ENCODE measurements at places on chromosomes 6 and 20.

DNA sequence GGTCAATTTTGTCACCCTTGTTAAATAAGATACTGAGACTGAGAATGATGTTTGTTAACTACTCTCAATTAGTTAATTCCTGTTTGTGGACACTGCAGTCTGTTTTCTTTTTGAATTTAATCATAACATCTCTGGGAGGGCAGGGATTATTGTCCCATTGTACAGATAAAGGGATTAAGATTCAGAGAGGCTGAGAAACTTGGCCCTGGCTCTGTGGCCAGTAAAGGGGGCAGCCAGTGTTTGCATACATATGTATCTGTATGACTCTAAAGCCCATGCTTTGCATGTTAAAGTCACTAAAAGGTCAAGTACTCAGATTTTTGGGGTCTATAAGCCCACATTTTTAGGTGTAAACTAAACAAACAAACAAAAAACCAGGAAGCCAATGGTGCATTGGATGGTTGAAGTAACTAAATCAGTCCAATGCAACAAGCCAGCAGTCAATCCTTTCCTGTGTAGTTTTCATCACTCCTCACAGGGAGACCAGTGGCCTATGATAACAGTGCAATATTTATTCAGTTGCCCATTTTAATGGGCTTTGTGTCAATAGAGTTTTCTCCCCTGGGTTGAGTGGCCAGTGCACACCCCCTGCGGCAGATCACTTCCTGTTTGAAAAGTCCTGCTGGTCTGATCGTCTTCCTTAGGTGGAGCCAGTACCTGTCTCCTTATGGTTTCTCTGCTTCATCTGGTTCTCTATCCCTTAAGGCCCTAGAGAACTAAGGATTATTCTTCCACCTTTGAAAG lies 106.7 kb downstream of the SLX4IP start:
- no peak for DNase-seq

DNA sequence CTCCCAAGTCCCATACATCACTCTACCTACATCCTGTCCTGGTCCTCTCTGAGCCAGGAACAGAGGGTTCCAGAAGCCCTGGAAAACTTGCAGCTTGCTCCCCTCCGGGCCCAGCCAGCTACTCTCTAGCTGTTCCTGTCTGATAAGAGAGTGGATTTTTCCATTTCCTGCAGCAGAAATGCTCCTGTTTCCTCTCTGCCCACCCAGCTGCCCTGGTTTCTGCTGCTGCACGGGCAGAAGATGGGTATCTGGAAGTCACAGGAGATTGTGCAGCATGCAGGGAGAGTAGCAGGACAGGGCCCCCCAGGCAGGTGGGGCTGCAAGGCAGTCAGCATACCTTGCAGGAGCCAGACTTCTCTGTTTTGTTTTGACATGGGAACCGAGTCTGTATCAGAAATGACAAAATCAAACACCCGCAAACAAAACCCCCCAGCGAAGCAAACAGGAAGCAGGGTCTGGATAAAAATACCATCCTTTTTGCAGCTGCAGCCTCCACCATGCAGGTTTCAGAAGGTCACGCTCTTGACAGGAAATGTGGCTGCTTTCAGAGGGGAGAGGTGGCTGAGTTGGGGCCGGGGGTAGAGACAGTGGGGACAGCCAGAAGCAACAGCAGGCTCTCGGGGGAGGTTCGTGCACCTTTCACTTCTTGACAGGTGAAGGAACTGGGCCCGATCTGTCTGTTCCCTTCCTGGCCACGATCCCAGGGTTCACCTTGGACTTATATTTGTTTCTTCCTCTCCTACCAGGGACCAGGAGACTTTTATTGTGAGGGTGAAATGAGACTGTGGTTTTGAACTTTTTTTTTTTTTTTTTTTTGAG lies 50.8 kb upstream of the FAM83D start:
- peak; percentile 84 for DNase-seq

GRCh38 chr20:62752671-62753501 lies 43.4 kb upstream of the MRGBP start:
- DNase-seq: no peak

GRCh38 chr6:159193923-159194322 lies 24.7 kb downstream of the FNDC1 start:
- DNase-seq: no peak

- no peak for DNase-seq
These were observed 8.7 kb downstream of the FNDC11 start for GRCh38 chr20:63562461-63563224.

DNA sequence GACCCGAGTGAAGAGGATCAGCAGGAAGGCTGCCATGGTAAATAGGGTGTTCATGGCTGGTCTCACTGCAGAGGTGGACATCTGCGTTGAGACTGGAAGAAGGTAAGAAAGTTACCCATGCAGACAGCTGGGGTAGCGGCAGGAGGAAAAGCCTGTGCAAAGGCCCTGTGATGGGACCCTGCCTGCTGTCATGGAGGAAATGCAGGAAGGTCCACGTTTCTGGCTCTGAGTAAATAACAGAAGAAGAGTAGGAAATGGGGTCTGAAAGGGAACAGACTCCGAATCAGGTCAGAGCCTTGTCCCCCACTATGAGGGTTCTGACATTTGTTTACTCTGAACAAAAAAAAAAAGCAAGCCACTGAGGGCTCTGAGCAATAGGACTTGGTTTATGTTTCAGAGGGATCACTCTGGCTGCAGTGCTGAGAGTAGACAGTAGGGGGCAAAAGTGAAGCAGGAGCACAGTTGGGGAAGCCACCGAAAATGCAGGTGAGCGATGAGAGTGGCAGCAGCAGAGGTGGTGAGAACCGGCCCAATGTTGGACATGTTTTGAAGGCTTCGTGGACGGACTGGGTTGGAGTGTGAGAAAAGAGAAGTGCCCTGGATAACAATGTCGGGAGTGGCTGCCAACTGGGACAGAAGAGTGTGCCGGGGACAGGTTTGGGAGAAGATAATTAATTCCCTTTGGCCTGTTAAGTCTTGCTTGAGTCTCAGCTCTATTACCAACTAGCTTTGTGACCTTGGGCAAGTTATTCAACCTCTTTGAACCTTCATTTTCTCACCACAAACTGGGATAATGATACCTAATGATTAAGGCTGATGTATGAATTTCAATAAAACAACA lies 57.9 kb upstream of the MAP7 start:
- peak; percentile 67 for DNase-seq

- DNase-seq: no peak
These were observed 9.2 kb downstream of the CST3 start for GRCh38 chr20:23628402-23629016.

DNA sequence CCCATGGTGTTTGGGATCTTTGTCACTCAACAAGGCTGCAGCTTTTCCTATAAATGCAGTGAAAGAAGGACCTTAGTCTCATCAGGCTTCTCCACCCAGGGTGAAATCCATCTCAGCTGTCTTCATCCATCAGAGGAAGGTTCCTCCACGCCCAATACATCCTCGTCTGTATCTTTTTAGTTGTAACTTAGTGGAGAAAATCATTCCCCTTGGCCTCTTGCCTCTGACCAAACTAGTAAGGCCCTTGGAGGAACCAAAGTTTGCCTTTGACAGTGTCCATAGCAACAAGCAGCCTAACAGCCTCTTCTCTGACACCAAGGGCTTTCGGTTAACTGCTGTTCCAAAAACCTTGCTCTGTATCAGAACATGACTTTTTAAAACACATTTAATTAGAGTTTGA lies 230.3 kb upstream of the ECI2 start:
- DNase-seq: no peak

GRCh38 chr6:25939593-25939992 lies 9.1 kb upstream of the SLC17A2 start:
- no peak for DNase-seq

DNA sequence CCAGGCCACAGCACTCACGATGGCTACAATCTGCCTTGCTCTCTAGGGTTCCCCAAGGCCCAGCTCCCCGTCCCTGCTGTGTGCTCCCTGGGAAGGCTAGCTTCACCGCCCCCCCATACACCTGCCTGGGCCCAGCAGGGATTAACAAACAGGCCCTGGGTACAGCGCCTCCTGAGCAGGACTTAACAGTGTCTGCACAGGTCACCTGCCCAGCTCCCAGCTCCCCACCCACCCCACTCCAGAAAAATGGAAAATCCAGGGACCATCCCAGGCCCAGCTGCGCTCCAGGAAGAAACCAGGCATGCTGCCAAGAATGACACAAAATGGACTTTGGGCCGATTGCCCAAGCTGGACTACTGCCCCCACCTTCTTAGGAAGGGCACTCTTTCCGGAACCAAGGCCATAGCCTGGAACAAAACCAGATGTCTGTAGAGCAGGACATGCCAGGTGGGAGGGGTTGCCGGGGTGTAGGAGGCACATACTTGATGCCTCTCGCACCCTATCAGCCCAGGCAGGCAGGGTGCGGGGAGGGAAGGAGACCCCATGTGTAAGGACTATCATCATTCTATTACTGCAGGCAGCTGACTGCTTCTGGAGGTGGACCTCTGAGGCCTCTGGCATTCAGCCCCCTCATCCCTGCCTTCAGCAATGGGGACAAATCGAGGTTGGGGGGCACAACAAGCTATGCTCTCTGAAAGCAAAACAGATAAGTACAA lies 104.9 kb downstream of the SNX5 start:
- no peak for DNase-seq

GRCh38 chr6:4612636-4613171 lies 163.5 kb upstream of the CDYL start:
- DNase-seq: no peak

- DNase-seq: peak; percentile 70
These were observed 15.1 kb downstream of the ACSS1 start for GRCh38 chr20:25042531-25043498.

- DNase-seq: no peak
These were observed 331.8 kb downstream of the HACE1 start for GRCh38 chr6:104527761-104528415.

- no peak for DNase-seq
These were observed 1.7 kb downstream of the PPDPF start for GRCh38 chr20:63522091-63522868.

DNA sequence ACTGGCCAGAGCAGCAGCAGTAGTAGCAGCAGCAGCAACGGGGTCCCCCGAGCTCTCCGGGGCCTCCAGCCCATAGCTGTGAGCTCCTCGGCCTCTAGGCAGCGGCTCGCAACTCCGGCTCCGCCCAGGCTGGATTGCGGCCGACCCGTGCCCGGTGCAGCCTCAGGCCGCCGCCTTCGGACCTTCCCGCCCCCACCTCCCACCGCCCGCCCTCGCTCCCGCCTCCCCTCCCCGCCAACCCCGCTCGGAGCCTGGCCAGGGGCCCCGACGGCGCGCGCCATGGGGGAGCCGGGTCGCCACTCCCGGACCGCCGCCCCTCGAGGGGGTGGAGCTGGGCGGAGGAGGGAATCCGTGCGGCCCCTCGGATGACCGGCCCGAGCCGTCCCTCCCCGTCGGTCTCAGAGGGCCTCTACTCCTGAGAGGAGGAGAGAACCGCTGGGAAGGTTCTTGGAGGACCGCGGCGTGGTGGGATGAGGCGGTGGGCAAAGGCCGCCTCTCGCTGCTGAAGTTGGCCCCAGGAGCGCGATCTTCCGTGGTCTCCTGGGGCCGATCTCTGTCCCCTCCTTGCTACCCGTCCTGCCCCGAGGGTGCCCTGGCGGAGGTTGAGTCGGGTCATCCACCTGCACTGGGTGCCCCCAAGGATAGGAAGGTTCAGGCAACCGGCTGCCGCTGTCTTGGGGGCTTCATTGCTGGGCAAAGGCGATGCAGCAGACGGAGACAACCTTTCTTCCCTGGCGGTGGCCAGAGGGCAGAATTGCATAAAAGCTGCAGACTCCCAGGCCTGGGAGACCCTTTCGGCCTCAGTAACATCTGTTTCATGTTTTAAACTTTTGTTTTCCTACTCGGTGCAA lies at the start of gene ADAM33:
Gene ADAM33, minus strand, starts transcription at position 80 of the 851 bp plus-strand sequence. Its CDS starts 6 bp downstream, at position 74.
- no peak for DNase-seq

DNA sequence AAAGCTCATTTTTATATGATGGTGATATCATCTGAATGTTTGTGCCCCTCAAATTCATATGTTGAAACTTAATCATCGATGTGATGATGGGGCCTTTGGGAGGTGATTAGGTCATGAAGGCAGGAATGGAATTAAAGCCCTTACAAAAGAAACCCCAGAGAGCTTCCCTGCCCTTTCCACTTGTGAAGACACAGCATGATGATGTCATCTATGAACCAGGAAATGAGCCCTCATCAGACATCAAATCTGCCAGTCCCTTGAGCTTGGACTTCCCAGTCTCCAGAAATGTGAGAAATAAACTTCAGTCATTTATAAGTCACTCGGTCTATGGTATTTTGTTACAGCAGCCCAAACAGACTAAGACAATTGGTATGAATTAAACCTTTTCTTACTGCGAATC lies 153.1 kb downstream of the MYB start:
- no peak for DNase-seq

GRCh38 chr6:2026133-2026532 lies 219.3 kb downstream of the GMDS start:
- no peak for DNase-seq

- no peak for DNase-seq
These were observed 35.9 kb downstream of the SULF2 start for GRCh38 chr20:47749339-47749738.

- no peak for DNase-seq
These were observed 24.8 kb upstream of the PCSK2 start for GRCh38 chr20:17202030-17202429.

- no peak for DNase-seq
These were observed 25.8 kb downstream of the SLC2A12 start for GRCh38 chr6:134026597-134026996.

GRCh38 chr6:4451081-4451480 lies 315.7 kb upstream of the ECI2 start:
- DNase-seq: no peak

DNA sequence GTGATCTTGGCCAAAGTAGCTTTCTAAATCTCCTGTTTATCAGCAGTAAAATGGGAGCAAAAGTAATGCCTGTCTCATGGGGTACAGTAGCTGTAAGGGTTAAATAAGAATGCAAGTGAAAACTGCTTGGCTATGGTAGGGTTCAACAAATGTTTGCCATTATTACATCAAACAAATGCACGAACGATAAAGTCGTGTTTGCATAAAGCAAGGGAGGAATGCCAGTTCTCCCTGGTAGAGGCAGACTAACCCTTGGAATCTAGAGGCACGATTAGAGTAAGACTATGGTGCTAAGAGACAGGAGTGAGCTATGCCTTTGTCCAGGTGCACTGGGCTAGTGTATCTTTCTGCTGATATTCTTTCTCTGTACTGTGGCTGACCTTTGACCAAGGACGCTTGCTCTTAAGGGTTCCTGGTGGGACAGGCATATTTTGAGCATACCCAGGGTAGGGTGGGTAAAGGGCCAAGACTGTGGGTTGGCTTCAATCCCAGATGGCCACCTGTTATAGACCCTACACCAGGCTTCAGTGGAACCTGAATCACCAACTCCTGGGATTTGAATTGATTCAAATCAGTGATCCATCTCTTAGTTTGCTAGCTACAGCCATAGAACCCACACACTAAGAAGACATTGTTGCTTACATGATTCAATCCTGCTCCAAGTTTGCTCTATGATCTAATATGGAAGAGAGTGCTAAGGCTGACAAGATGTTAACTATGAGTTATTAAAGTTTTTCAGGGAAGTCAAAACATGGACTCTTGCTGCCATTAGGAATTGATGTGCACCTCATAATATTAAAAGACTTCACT lies 139.9 kb downstream of the CCDC170 start:
- no peak for DNase-seq

Data from CD4-positive, alpha-beta T cell treated with Interferon gamma for 1 hour (primary cell).